ENCODE measurements at places on chromosomes 7 and 10. TPM values are rescaled to one million over a fixed set of nuclear protein-coding genes. Genes with fewer than 3 reads are reported as not detected.

GRCh38 chr7:139587535-139587934, 64.0 kb downstream of the CLEC2L start:
- DNase-seq: no peak

GRCh38 chr7:20352573-20353306, 22.0 kb downstream of the ITGB8 start:
- DNase-seq: no peak

DNA sequence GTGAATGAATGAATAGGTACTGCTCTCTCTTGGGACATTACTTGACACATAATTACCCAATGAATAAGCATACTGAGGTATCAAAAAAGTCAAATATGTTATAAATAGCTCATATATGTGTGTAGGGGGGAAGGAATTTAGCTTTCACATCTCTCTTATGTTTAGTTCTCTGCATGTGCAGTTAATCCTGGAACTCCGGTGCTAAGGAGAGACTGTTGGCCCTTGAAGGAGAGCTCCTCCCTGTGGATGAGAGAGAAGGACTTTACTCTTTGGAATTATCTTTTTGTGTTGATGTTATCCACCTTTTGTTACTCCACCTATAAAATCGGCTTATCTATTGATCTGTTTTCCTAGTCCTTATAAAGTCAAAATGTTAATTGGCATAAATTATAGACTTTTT, 1.2 kb downstream of the CFTR start:
- DNase-seq: no peak

GRCh38 chr10:27525819-27526218, 21.7 kb downstream of the RAB18 start:
- DNase-seq: no peak

GRCh38 chr10:133334503-133335245, 2.0 kb downstream of the CALY start:
- DNase-seq: peak; percentile 77

DNA sequence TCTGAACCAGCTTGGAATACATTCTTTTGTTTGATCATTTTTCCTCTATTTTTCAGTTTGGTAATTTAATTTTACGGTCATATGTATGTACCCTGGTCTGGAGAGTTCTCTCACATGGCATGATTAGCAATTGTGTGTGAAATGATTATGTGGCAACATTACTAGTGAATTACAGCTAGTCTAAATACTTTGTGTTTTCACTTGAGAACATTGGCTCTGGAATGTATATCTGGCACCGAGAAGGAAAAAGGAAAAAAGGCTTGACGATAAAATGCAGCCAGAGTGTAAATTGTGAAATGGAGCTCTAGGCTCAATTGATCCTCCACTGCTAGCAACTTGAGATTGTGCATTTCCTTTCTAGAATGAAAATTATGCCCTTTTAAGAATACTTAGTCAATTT, 397.2 kb downstream of the EXOC4 start:
- DNase-seq: peak; percentile 59

DNA sequence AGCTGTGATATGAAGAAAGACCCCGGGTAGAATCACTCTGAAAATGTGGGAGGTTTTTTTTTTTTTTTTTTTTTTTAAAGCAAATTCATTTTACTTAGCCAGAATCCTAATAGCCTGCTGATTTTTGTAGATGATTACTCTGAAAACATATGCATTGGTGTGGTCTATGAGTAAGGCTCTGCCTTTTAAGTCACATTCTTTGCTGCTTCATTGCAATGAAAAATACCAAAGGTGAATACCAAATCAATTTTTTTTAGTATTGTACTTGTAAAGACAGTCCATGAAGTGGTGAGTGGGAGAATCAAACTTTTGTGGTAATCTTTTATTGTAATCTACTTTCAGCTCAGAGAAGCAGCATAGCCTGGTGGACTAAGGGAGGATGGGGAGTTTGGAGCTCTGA, 130.3 kb downstream of the SDK1 start:
- DNase-seq: no peak

DNA sequence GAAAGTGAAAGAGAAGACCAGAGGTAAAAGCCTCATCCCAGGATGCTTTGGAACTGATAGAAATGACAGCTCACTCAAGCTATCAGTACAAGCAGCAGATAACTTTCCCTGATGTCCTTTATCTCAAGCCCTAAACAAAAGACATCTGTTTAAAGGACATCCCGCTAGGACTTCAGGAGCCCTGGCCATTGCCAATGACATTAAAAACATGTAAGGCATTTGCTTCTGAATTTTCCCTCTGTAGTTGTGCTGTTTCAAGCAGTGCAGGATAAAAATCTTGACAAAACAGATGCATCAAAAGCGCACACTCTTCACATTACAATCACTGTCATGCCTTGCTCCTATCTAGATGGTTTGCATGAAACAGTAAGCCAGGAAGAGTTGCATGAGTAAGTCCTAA, 159.8 kb downstream of the AOAH start:
- DNase-seq: no peak

DNA sequence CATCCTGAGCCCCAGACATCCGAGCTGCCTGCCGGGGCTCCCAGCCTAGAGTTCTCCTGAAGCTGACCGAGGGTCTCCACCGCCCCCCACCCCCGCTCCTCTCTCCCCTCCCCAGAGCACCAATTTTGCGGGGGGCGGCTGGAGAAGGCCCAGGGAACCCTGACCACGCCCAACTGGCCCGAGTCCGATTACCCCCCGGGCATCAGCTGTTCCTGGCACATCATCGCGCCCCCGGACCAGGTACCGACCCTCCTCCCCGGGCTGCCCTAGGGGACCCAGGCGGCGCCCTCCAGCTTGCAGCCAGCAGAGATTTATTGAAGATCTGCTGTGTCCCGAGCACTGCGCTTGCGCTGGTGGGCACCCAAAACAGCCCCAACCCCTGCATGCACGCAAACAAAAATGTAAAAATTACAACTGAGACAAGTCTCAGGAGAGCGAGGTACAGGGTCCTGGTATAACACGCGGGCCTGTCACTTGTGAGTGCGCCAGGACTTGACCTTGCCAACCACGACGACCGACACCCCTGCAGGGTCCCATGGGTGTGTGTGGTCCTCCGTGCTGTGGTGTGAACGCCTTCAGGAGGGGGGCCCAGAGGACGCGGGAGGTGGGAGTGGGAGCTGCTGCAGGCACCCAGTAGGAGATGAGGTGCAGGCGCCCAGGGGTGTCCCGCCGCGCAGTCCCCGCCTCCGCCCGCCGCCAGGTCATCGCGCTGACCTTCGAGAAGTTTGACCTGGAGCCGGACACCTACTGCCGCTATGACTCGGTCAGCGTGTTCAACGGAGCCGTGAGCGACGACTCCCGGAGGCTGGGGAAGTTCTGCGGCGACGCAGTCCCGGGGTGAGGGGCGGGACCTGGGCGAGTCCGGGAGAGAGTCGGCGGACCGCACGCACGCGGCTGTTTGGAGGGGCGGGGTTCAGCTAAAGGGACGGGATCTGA, 3.1 kb downstream of the PCOLCE start:
- peak; percentile 59 for DNase-seq

- DNase-seq: no peak
Measured at GRCh38 chr7:103687951-103688350, 241.9 kb upstream of the SLC26A5 start.

DNA sequence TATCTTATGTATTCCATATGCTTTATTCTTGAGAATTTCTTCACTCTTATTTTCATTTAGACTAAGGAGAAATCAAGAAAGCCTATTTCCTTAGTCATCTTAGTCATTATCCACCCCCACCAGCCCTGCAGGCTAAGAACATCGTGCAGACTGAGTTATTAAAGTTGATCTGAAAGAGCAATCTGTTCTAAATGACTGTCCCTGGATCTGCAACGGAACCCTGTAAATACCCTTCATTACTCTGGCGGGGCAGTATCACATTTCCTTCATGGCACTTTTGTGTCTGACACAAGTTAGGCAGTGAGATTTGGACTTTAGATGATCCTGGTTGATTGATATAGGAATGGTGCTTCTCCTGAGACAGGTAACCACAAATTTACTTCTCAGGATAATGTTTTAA, 3.5 kb upstream of the MYPN start:
- DNase-seq: no peak

DNA sequence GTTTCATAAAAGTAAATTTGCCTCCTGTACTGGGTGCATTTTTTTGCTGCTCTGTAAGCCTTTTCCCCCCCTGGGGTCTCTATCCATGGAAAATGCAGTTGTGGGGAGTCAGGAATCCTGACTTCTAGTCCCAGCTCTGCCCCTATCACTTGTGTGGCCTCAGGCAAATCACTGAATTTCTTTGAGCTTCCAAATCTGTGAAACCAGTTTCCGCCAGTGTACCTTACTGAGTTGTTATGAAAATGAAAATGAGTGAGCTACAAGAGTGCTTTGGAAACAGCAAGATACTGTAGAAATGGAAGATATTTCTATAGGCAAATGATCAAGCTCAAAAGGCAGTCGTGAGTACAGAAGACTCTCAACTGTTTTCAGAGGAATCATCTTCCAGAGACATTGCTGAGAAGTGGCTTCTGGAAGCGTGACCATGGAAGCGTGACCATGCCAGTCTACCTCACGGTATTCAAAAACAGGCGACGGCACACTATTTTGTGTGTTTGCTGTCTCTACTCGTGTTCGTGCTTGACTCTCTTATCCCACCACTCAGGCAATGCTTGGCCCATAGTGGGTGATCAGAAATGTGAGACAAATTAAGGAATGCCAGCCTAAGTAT, 107.4 kb downstream of the ATXN7L1 start:
- no peak for DNase-seq

DNA sequence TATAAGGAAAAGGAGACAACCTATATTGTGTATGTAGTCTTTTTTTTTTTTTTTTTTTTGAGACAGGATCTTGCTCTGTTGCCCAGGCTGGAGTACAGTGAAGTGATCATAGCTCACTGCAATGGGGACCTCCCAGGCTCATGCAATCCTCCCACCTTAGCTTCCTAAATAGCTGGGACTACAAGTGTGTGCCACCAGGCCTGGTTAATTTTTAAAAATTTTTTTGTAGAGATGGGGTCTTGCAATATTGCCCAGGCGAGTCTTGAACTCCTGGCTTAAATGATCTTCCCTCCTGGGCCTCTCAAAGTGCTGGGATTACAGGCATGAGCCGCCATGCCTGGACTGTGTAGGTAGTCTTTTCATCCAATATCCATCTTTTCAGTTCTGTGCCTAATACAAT, 78.7 kb upstream of the ARHGAP21 start:
- no peak for DNase-seq

- DNase-seq: no peak
Measured at GRCh38 chr10:63886281-63887022, 365.3 kb downstream of the REEP3 start.

DNA sequence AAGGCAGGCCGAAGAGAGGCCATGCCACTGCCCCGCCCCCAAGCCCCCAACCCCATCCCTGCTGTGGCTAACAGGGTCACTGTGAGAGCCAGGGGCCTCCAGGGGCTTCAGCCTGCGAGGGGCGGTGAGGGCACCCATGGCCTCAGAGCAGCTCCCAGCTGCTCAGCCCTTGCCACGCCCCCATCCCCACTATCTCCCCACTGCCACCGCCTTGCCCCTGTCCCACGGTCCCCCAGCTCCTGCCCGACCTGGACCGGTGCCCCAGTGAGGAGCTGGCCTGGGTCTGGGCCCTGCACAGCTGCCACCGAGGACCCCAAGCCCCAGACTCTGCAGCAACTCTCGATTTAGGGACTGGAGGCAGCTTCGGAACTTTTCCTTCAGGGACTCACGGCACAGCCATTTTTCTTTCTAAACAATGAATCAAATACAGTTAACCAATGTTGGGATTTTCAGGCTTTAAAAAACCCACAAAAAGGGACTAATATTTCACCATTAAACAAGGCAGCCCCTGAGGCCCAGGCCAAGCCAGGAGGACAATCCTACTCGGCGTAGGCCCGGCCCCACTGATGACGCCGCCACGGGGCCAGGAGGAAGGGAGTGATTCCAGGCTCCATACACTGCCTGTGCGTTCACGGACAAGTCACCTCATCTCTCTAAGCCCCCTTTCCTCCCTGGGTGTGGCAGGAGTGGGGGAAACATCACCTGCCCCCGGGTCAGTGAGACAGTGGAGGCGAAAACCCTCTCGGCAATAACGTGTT, 237.1 kb downstream of the ELFN1 start:
- DNase-seq: no peak

DNA sequence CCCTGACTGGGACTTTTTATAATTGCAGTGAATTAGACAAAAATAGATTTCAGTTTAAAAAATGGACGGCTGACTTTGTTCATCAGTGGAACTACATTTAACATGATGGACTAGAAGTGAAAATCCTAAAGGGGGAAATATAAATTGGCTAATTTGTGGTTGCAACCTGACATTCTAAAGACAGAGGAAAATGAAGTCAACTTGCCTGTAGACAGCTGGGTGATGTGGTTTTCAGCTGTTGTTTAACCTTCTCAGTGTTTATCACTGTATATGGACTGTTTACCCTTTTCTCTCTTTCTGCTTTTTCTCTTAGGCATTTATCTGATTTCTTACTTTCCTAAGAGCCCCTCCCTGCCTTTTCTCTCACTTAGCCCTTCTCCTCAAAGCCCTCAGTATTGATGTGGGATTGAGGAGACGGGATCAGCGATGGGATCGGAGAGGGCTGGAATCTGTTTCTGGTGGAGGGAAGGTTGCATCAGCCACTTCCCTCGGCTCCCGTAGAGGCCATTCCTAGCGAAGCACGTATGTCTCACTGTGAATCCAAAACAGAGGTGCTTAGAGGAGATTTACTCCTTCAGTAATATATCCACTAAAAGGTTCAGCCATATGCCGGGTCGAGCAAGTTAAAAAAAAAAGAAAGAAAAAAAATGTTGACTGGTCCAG, 109.0 kb upstream of the KLF6 start:
- no peak for DNase-seq

DNA sequence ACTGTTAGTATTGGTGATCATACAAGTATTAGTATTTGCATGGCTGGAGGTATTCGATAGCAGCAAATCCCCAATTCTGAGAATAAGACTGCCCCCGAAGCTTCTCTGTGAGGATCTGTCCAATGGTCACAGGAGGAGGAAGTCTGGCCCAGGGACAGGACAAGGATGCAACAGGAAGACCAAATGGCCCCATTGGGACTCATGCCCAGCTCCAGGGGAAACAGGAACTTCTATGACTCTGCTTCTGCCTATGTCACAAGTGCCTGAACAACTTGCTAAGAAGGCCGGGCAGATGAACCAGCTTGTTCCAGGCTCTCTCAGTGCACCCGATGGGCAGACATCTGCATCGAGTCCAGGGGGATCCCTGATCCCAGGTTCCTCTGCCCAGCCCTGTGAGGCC, 172.0 kb upstream of the GRB10 start:
- no peak for DNase-seq

DNA sequence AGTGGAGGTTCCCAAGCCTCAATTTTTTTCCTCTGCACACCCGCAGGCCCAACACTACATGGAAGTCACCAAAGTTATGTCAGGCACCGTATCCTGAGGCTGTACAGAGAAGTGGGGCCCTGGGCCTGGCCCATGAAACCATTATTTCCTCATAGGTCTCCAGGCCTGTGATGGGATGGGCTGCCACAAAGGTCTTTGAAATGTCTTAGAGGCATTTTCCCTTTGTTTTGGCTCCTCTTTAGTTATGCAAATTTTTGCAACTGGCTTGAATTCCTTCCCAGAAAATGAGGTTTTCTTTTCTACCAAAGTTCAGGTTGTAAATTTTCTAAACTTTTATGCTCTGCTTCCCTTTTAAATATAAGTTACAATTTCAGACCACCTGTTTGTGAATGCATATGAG, 365.2 kb downstream of the HGF start:
- no peak for DNase-seq

The ATRNL1 gene
- 0.26 TPM for total RNA-seq

The LRRC17 gene
- 22.9 TPM for total RNA-seq

The CALHM3 gene
- not detected for total RNA-seq

The SLC13A4 gene
- not detected for total RNA-seq

The SEMA3E gene
- total RNA-seq: 2.1 TPM

The CASTOR2 gene
- total RNA-seq: 7.4 TPM

The CPA2 gene
- not detected for total RNA-seq

The LAMB1 gene
- total RNA-seq: 187 TPM

The ADARB2 gene
- total RNA-seq: 0.92 TPM

The EVX1 gene
- total RNA-seq: not detected

The PRSS37 gene
- not detected for total RNA-seq

Data from left lung (tissue), 14 donors.